Skeletal muscle cell (primary cell): ENCODE measurements at places on chromosomes 1 and 21.

- DNase-seq = no peak
Measured at GRCh38 chr1:152185544-152186391, 26.7 kb upstream of the RPTN start.

DNA sequence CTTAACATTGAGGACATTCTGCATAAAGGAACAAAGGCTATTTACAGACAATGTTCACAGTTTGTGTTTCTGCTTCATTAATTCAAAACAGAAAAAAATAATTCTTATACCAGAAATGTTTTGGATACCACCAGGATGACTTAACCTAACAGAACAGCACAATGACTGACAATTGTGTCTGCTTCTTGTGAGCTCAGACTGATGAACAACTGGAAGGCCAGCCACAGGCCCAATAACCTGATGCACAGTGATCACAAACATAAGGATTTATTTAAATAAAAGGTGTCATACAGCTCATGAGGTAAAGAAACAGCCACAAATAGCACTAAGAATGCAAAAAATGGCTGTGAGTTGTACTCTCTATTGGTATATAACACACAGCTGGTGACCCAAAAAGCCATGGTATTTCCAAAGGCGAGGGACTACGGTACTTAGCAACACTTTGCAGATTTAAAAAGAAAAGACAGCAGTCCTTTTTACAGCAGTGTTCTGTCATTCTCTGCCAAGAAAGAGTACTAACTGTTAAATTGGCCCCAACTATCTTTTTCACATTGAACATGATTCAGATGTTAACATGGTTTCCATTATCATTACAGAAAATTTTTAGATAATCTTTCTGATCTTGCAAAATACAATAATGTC, 32.1 kb upstream of the DDAH1 start:
- no peak for DNase-seq

- DNase-seq = no peak
Measured at GRCh38 chr1:179583771-179584320, 7.8 kb upstream of the TDRD5 start.

DNA sequence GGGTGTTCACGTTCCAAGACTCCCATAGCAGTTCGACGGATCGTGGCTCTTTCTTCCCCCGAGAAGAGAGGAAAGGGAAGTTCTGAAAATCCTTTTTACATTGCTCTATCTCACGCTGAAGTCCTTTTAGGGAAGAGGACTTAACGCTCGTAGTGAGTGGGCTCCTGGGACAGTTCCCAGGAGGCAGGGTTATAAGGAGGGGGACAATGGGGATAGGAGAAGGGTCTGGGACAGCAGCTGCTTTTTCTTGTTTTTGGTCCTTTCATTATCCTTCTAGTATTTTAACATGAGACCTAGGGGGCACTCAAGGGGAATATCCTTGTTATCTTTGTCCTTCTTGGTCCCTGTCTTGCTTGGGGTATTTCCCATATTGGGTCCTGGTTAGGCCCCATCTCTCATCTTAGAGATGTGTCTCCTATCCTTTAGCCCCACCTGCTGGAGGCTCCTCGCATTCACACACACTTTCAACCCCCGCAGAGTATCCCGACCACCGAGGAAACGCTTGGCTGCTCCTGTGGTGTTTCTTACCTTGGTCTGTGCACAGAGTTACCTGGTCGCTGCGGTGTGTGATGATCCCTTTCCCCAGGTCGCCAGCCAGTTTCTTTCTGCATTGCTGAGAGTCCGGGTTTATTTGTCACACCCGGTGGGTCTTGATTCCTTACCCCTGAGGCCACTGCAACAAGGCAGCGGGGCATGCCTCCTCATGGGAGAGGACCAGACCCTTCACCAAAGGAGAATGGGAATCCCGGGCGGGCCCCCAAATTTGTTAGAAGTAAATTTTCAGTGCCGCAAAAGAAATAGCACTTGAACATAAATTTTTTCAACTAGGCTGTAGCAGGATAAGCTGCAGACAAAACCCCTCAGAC, 29.7 kb downstream of the SCCPDH start:
- DNase-seq = peak; percentile 13

DNA sequence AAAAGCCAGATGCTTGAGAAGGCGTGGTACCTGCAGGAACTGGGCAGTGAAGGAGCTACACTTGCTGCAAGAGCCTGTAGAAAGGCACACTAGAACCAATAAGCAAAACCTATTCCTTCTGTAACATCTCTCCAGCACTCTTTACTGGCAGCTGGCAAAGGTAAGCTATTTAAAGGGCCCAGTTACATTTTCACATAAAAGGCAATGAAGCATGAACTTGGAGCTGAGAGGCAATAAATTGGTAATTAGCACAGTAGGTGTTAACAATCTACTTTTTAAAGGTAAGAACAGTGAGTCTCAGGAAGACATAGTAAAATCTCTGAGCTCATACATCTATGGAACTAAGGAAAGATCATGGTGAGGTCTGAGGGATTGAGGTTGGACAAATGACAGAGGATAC, 167.1 kb upstream of the OLFM3 start:
- no peak for DNase-seq
